ENCODE measurements at places on chromosomes 3 and 15.

GRCh38 chr15:33616475-33616874 is 305.7 kb downstream of the RYR3 start:
- no peak for DNase-seq

DNA sequence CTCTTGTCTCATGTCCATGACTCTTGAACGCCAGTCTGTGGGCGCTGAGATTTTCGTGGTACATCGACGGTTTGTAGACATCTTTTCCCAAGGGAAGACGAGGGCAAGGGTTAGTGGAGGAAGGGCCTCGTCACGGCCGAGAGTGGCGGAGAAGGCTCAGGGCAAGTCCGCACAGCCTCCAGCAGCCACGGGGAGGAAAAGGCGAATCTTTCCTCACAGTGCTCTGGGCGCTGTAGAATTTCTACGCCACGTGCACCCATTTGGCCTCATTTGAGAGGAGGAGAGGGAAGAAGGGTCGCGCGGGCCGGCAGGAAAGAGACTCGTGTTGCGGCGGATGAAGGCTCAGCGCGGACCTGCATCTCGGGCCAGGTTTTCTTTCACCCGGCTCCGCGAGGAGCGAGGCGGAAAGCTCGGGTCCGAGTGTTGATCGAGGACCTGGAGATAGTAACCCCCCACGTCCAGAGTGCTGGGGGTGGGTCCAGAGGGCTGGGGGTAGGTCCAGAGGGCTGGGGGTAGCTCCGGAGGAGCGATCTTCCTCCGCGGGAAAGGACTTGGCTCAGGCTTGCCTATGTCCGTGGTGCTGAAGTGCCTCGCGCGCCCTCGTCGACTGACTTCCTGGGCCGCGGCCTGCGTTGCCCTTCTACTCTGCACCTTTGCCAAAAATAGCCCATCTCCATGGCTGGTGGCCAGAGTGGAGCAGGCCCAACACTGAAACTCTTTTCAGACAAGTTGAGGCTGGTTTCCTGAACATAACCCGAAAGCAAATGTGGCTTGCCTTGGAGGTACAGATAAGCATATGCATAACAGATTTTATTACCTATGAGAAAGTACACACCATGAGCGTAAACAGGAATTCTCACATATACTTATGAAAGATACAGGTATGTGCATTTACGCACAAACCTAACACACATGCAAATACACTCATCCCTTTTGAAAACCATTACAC is 1.1 kb downstream of the SLC35G2 start:
- DNase-seq, result no peak

GRCh38 chr3:13826672-13827071 is 53.2 kb downstream of the WNT7A start:
- DNase-seq, result no peak

DNA sequence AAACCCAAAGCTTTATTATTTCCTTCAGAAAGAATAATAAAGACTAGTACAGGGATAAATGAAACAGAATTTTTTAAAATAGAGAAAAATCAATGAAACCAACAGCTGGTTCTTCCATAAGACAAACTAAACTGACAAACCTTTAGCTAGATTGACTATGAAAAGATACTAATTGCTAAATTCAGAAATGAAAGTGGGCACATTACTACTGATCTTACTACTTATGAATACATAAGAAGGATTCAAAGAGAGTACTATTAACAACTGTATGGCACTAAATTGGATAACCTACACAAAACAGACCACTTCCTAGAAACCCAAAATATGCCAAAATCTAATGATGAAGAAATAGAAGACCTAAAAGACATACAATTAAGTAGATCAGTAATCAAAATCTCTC is 278.2 kb downstream of the ISL2 start:
- no peak for DNase-seq

GRCh38 chr3:38343797-38344594 is 2.6 kb upstream of the XYLB start:
- no peak for DNase-seq

DNA sequence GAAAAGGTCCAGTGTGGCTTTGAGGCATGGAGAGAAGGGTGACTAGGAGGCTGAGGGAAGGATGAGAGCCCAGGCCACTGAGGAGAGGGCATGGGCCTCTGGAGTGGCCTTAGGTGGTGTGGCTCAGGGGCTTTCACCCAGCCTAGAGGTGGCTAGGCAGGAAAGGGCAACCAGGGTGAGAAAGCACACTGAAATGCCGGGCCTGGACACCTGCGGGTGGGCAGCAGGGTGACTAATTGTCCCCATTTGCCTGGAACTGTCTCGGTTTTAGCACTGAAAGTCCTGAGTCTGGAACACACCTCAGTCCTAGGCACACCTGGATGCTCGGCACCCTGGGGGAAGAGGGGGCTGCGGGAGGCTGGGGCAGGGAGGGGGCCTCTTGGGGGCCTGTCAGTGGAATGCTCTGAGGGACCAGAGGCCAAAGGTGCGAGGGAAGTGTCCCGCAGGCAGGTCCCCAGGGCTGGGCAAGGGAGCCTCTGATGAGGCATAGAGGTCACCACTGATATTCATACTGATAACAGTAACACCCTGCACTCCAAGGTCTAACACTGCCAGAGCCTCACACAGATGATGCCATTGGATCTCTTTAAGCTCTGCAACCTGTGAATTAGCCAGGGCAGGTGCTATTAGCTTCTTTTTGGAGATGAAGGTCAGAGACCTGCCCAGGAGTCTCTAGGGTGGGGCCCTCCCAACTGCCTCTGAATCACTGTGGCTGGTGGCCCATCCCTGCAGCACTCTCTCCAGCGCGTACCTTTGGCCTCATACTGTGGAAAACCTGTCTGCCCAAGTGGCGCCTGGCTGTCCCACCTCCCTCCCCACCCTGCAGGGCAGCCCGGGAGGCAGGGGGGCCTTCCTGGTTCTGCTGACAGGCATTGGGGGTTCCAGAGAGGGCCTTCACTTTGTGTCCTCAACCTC is 3.0 kb upstream of the PHGR1 start:
- DNase-seq, result no peak
